ENCODE measurements at places on chromosomes 13 and 19. TPM values are rescaled to one million over a fixed set of nuclear protein-coding genes. Genes with fewer than 3 reads are reported as not detected.

Gene OR7D2
- not detected for total RNA-seq

Gene ADGRE1
- total RNA-seq, result not detected

Gene CD37
- not detected for total RNA-seq

Gene SIGLEC12
- total RNA-seq, result not detected

Gene ILF3
- total RNA-seq, result 67.3 TPM

Gene NLRP11
- total RNA-seq, result 0.06 TPM

Gene PCP2
- total RNA-seq, result not detected

Gene ZNF229
- 11.9 TPM for total RNA-seq

Gene UPK1A
- total RNA-seq, result not detected

Gene ZNF416
- total RNA-seq, result 2.6 TPM

Gene RASGRP4
- total RNA-seq, result not detected

Gene PTH2
- not detected for total RNA-seq

Gene IL17D
- total RNA-seq, result 5.8 TPM

Gene ONECUT3
- not detected for total RNA-seq

Gene CYP4F2
- not detected for total RNA-seq

Gene PRRG2
- 3.6 TPM for total RNA-seq

Gene DLEU7
- total RNA-seq, result not detected

Gene AMH
- 0.31 TPM for total RNA-seq

Gene MYBPC2
- total RNA-seq, result not detected

Gene VSTM1
- not detected for total RNA-seq

Gene ATP8A2
- not detected for total RNA-seq

Gene RFPL4AL1
- not detected for total RNA-seq

Gene F2RL3
- 0.88 TPM for total RNA-seq

Gene ZNF780B
- 12.3 TPM for total RNA-seq

Gene ZNF568
- 4.8 TPM for total RNA-seq

Gene ZNF813
- total RNA-seq, result 6.3 TPM

Gene ZNF264
- 31.3 TPM for total RNA-seq

Gene CBY2
- total RNA-seq, result not detected

Gene CLEC11A
- 288 TPM for total RNA-seq

Gene DBP
- total RNA-seq, result 11.5 TPM

Gene CDADC1
- total RNA-seq, result 4.0 TPM

Gene KIR3DL1
- total RNA-seq, result not detected

Gene C2CD4C
- not detected for total RNA-seq

Gene KDM4B
- total RNA-seq, result 40.4 TPM

All from cardiac ventricle fibroblast (primary cell).